ENCODE measurements at places on chromosomes 12 and 14. TPM values are rescaled to one million over a fixed set of nuclear protein-coding genes. Genes with fewer than 3 reads are reported as not detected.
A peak's percentile ranks its signal among the peaks of the same experiment; 100 is the strongest.

DAO gene
- not detected for polyA plus RNA-seq

SSTR1 gene
- polyA plus RNA-seq: 24.6 TPM

- H3K36me3 ChIP-seq: no peaks in the 10 kb centered on the region
- DNase-seq: no peak
- H3K27me3 ChIP-seq: no peaks in the 10 kb centered on the region
- H3K27ac ChIP-seq: no peak overlapping the region
- H3K4me1 ChIP-seq: no peaks in the 10 kb centered on the region
These were observed 404.3 kb downstream of the TMEM117 start for GRCh38 chr12:44240186-44240585.

KLRF2 gene
- polyA plus RNA-seq: 1.2 TPM

GRCh38 chr14:104864267-104865080, 594 bp upstream of the CEP170B start:
- peak; percentile 92 for DNase-seq
- H3K27me3 ChIP-seq: peaks cover 16% of the 10 kb centered on the region
- peak overlapping the region; percentile 64 for H3K4me3 ChIP-seq
- H3K4me1 ChIP-seq: peaks cover 29% of the 10 kb centered on the region

ASIC1 gene
- 4.7 TPM for polyA plus RNA-seq

DNA sequence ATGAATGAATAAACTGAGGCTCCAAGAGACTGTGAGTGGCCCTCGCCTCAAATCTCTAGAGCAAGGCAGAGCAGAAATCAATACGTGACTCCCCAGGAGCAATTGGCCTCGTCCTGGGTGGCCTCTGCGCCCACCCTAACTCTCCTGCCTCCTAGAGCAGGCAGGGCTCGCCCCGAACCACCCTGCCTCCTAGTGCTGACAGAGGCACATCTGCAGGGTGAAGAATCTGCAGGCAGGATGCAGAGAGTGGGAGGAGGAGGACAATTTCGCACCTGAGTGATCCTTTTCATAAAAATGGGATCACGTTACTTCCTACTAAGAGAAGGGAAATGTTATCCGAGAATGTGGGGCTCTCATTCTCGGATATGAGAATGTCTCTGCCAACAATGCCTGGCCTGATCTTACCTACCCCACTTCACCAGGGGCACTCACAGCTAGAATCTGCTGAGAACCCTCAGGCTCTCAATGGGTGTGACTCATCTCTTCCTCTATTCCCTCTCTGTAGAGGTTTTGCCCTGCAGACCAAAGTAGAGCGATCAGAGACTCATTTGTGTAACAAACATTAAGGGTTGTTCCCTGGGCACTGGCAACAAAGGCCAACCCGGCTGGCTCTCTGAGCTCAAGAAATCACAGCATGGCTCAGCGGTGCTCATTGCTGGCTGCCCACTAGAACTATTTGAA, 61.7 kb upstream of the BCL2L14 start:
- H3K4me1 ChIP-seq: no peaks in the 10 kb centered on the region
- H3K36me3 ChIP-seq: no peaks in the 10 kb centered on the region
- no peak overlapping the region for H3K27ac ChIP-seq
- H3K4me3 ChIP-seq: no peak overlapping the region

GRCh38 chr14:68377459-68377858, 415.4 kb downstream of the ZFP36L1 start:
- H3K27me3 ChIP-seq: no peaks in the 10 kb centered on the region
- no peak overlapping the region for H3K4me3 ChIP-seq
- no peaks in the 10 kb centered on the region for H3K36me3 ChIP-seq
- peak overlapping the region; percentile 33 for H3K27ac ChIP-seq

GRCh38 chr14:67417633-67418032, 5.7 kb upstream of the PLEK2 start:
- H3K4me3 ChIP-seq: no peak overlapping the region
- DNase-seq: no peak
- peaks cover 10% of the 10 kb centered on the region for H3K4me1 ChIP-seq
- no peak overlapping the region for H3K27ac ChIP-seq
- no peaks in the 10 kb centered on the region for H3K36me3 ChIP-seq

- H3K36me3 ChIP-seq: no peaks in the 10 kb centered on the region
- no peaks in the 10 kb centered on the region for H3K4me1 ChIP-seq
- H3K27me3 ChIP-seq: no peaks in the 10 kb centered on the region
- no peak overlapping the region for H3K27ac ChIP-seq
These were observed 334.0 kb downstream of the BTG1 start for GRCh38 chr12:91811481-91812287.

DACT1 gene
- 13.5 TPM for polyA plus RNA-seq

OTOGL gene
- polyA plus RNA-seq: 0.22 TPM

DNA sequence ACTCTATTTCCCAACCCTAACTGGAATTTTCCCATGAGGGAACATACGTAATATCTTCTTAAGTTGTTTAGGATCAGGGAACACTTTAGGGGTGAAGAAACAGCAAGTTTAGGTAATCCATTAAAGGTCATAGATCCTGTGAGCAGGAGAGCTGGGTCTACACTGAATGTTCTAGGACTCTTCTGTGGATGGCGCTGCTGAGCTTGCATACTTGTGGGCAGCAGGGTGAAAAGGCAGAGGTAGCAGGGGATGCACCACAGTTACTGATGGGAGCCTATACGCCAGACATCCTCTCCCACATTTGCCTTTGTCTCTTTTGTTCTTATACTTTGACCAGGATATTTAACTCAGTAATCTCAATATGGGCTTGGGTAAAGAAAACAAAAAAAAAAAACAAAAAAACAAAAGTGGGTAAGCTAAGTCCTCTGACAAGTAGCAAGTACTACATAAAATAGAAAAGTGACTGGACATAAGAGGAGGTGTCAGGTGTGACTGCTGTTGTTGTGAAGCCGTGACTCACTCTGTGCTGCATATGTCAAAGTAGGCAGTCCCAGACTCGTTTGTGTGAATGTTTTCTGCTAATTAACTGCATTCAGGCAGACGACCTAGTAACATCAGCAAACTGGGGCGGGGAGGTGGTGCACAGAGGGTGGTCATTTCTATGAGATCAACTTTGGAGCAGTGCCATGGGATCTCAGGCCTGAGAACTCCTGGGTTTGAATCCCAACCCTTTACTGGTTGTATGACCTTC, 31.6 kb downstream of the NEUROD4 start:
- H3K4me3 ChIP-seq: no peak overlapping the region
- DNase-seq: no peak
- no peaks in the 10 kb centered on the region for H3K36me3 ChIP-seq
- H3K27ac ChIP-seq: no peak overlapping the region
- no peaks in the 10 kb centered on the region for H3K4me1 ChIP-seq
- H3K27me3 ChIP-seq: peaks cover 2% of the 10 kb centered on the region

LRTM2 gene
- polyA plus RNA-seq: 0.13 TPM

FGF6 gene
- polyA plus RNA-seq: 0.07 TPM

DNA sequence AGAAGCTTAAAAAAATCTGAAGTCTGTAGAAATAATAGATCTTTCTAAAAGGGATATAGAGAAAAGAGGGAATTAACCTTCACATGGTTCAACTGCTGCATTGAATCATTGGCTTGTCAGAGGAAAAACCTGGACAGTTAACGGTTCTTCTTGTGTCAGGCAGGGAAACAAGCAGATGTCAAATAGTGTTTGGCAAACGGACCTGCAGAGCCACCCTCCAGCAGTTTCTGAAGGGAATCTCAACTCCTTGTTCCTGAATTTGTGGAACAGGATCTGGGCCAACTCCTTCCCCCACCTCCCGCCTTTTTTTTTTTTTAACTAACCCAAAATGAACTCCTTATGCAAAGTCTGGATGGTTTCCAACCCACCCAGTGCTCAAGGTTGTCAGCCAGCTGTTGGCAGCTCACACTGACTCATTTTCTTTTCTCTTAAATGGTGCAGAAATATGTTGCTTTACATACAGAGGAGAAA, 187.3 kb downstream of the CAND1 start:
- DNase-seq: no peak
- no peak overlapping the region for H3K27ac ChIP-seq
- H3K27me3 ChIP-seq: no peaks in the 10 kb centered on the region
- H3K4me1 ChIP-seq: no peaks in the 10 kb centered on the region
- H3K4me3 ChIP-seq: no peak overlapping the region
- H3K36me3 ChIP-seq: no peaks in the 10 kb centered on the region

DNA sequence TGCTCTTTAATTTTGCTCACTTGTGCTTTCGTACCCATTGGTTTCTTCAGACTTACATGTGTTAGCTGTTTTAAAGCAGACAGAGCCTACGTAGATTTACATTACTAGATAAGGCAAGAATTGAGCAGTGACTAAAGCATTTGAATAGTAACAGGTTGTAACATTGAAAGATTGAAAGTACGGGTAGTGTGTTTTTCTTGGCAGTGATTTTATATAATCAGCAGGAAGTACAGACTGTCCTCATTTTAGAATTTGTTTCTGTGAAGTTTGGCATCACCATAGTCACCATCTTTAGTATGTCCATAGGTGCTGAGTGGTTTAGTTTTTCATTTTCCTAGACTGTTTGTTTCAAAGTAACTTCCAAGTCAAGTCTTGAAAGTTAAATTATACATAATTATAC, 14.0 kb downstream of the RTRAF start:
- H3K4me1 ChIP-seq: no peaks in the 10 kb centered on the region
- H3K4me3 ChIP-seq: no peak overlapping the region
- no peak for DNase-seq
- H3K27ac ChIP-seq: no peak overlapping the region
- no peaks in the 10 kb centered on the region for H3K27me3 ChIP-seq

DYNLL1 gene
- 377 TPM for polyA plus RNA-seq

All from large intestine (tissue), 12 donors.